CD14-positive monocyte (primary cell): ENCODE measurements at places on chromosomes 3 and 15. TPM values are rescaled to one million over a fixed set of nuclear protein-coding genes. Genes with fewer than 3 reads are reported as not detected.

DNA sequence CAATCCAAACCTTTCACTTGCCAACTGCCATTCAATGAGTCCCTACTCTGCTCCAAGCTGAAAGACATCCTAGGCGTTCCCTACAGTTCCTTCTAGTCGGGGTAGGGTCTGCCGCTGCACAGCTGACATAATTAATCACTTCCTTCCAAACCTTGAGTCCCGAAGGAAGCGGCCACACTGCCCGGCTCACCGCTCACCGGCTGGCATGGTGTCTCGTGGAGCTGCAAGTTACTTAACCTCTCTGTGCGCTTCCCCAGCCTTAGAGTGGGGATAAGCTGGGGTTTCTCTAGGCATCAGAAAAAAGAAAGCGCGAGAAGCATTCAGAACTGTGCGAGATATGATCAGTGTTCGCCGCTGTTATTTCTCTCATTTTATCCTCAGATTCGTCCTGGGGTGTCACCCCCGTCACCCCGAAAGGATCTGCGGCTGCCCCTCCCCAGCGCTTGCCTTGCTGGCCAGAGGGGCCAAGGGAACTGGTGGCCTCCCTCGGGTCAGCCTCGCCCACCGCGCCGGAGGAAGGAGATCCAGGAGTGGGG lies 748 bp downstream of the MRPS25 start:
- peak; percentile 42 for DNase-seq

The TLE3 gene
- 12.8 TPM for polyA plus RNA-seq

GRCh38 chr15:93070551-93071296 lies 18.3 kb downstream of the RGMA start:
- no peak for DNase-seq

DNA sequence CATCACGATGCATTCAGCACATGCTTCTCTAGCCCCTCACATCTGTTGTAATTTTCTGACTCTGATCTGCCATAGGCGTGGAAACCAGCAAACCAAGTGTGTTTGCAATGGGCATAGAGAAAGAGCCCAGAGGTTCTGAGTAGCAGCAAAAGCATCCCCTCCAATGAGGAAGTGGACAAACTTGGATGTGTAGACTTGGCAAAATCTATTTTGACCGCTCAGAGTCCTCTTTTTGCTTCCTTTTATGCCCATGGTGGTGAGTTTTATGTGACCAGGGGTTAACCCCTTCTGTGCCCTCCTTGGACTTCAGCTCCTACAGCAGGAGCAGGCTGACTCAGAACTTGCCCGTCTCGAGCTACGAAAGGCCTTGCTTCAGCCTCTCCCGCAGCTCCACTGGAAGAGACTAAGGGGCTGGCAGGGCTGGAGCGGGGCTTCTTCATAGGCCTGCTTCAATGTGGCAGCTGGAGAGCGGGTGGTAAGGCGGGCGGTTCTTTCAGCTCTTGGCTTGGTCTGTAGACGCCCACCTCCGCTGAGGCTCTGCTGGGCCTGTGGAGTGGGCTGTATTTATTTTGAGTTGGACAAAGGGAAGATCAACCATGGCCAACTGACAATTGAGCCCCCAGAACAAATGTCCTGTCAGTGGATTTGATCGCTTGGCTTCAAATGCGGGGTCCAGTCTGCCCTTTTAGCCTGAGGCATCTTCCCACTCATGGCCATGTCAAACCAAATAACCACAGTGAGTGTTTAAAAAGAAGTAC lies 6.5 kb upstream of the ETV5 start:
- DNase-seq, result no peak

- DNase-seq, result no peak
Observed at GRCh38 chr15:86333819-86334218, 254.1 kb downstream of the AGBL1 start.

DNA sequence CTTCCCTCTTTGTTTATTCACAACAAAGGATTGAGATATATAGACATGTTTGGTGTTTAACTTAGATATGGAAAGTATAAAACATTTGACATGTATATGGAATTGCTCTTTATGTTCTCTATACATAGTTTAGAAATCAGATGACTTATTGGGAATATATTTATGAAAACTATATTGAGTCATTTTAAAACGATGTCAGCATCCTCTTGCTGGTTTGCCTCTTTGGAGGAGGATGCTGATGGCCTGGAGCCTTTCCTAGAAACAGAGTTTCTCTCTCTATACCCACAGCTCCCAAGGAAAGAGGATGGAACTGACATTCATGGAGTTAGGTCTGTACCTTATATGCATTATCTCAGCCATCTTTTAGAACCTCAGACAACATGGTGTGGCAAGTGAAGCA lies 40.3 kb downstream of the ZBTB38 start:
- no peak for DNase-seq

DNA sequence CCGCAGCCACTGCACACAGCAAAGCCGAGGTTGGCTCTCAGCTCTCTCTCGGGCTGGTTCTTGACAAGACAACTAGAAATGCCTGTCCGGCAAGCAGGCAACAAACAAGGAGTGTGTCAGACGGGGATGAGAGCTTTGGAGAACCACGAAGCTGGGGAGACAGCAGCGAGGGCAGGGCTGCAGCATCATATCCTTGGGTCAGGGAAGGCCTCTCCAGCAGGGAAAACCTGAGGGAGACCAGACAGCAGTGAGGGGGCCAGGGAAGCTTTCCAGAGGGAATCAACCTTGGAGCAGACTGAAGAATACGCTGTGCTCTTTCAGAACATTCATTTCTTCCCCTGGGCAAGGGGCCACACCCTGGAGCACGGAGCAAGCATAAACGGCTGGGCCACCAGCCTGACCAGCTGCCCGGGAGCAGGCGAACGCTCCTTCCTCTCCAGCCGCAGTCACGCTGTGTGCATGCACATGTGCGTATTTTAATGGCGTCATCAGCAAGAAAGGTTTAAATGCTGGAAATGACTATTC lies 58.7 kb downstream of the CHSY1 start:
- no peak for DNase-seq

- no peak for DNase-seq
Observed at GRCh38 chr15:101781928-101782327, 21.4 kb upstream of the OR4F6 start.

- DNase-seq, result peak; percentile 56
Observed at GRCh38 chr15:64686130-64686735, 89.2 kb downstream of the RBPMS2 start.

The LIPC gene
- not detected for polyA plus RNA-seq

- DNase-seq, result no peak
Observed at GRCh38 chr3:50656417-50657195, 18.1 kb upstream of the DOCK3 start.

DNA sequence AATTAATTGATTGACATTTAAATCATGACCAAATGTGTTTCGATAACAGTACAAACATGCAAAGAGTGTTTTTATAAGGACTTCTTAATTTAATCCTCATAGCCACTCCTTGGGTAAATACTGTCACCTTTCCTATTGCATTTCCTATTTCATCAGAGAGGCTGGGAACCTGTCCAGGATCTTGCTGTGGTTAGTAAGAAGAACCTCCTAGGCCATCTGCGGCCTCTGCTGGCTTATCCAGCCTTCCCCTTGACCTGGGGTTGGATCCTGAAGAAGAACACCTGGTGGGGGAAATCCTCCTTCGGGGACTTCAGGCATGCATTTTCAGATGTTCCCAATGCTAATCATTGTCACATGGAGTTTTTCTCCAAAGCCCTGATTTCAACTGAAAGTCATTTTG lies 25.5 kb downstream of the GLDN start:
- DNase-seq, result no peak

DNA sequence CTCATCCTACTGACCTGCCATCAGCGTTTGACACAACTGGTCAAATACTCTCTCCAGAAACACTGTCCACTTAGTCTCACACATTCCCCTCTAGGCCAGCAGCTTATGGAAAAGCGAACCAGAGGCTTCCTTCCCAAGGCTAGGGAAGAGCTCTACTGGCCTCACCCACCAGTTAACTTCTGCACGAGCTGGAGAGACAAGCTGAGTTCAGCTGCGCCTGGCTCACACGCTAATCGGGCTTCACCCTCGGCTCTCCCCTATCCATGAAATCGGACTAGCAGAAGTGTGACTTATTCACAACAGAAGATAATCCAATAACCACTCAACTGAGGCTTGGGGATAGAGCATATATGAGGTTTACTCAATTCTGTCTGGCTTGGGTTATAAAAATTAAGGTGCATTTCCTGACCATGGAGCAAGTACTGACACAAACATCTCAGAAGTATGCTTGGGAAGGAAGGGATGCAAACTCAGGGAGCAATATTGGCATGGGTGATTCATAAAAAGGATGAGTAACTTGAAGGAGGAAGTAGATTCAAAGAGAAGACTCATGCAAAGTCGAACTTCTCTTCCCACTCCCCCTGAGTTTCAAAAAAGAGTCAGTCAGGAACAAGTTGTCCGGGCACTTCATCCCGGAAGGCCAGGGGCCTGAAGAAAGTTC lies 73.1 kb downstream of the XXYLT1 start:
- peak; percentile 77 for DNase-seq

The CEP70 gene
- not detected for polyA plus RNA-seq

DNA sequence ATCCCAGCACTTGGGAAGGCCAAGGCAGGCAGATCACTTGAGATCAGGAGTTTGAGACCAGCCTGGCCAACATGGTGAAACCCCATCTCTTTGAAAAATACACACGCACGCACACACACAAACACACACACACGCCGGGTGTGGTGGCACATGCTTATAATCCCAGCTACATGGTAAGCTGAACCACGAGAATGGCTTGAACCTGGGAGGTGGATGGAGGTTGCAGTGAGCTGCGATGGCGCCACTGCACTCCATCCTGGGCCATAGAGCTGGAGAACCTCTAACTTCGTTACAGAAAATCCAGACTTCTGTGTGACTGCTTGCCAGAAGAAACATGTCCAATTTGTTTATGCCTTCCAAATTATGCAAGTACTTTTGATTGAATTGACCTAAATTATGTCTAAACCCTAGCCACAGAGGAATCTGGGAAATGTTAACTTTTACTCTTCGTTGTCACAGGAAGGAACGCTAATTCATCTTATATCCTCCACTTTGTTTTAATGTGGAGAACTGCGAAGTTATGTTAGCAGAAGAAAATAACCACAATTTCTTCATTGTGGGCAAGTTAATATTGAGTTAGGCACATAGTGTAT lies 21.7 kb downstream of the TRIM59 start:
- no peak for DNase-seq

The SPINK8 gene
- not detected for polyA plus RNA-seq

The FAM174B gene
- 3.2 TPM for polyA plus RNA-seq

DNA sequence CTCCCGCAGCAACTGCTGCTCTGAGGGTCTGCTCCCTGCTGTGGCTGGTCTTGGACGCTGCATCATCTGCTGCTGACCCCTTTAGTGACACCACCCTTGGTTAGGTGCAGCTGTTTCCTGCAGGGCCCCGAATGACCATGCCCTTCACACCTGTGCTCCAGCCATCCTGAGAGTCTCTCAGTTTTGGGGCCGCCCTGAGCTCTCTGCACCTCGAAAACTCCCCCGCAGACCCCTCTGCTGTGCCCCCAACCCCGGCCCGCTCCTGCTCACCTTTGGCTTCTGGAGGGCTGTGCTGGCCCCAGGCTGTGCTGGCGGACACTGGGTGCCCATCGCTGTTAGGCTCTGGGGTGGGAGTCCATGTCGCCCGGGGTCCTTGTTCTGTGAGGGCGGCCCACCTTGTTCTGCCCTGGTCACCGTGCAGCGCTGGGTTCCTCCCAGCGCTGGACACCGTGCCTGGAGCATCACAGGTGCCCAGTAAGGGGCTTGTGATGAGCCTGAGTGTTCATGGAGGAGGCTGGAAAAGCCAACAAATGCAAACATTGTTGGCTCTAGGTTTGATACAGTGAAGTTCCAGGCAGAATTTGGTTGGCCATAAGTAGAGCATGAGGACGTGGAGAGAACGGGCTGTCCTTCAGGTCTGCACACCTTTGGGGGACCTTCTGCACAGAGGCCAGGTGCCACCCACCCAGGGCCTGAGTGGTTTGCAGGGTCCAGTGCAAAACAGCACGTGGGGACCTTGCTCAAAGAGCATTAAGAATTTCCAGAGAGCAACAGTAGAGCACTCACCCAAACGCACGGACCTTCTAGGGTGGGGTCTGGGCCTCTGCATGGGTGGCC lies 12.3 kb downstream of the ABTB1 start:
- DNase-seq, result no peak

The C3orf80 gene
- polyA plus RNA-seq, result not detected

- DNase-seq, result no peak
Observed at GRCh38 chr3:3875491-3875890, 76.3 kb downstream of the LRRN1 start.

- DNase-seq, result no peak
Observed at GRCh38 chr3:161239700-161240099, 18.6 kb downstream of the NMD3 start.

- no peak for DNase-seq
Observed at GRCh38 chr3:108719178-108719806, 37.9 kb downstream of the RETNLB start.

- DNase-seq, result no peak
Observed at GRCh38 chr3:51585871-51586270, 47.4 kb downstream of the RAD54L2 start.

The USP8 gene
- polyA plus RNA-seq, result 32.1 TPM

DNA sequence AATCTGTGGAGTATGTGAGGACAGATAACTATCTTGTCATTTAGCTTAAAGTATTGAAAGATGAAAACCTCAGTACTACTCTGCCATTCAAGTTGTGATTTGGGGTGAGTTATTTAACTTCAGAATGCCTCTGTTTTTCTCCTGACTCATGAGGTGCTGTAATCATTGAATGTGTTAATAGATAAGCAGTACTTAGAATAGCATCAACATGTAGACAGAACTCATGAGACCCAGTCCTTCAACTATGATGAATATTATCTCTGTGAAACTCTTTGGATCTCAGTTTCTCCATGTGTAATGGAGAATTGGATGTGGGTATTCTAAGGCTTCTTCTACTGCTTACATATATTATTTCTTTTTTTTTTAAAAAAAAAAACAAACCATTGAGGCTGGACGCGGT lies 431.4 kb downstream of the GRM7 start:
- DNase-seq, result no peak

The STRIT1 gene
- not detected in 2 replicates for polyA plus RNA-seq

DNA sequence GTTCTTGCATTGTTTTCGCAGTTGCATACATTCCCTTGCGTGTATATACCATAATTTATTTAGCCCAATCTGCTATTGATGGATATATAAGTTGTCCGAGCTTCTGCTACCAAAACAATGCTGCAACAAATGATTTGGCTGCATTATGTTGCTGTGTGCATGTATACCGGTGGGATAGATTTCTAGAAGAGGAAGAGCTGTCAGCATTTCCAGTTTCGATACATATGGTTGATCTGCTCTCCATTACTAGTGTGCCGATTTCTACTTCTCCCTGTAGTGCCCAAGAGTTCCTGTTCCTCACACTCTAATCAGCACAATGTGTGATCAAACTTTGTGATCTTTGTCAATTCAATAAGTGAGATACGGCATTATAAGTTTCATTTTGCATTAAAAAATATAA lies 92.8 kb upstream of the NMNAT3 start:
- no peak for DNase-seq

The SLC2A2 gene
- not detected in 2 replicates for polyA plus RNA-seq

- DNase-seq, result peak; percentile 81
Observed at GRCh38 chr15:70741677-70742293, 21.6 kb downstream of the UACA start.

The SERINC4 gene
- polyA plus RNA-seq, result 0.70 TPM

- no peak for DNase-seq
Observed at GRCh38 chr15:96960711-96961480, 630.4 kb downstream of the NR2F2 start.

GRCh38 chr15:34708422-34708821 lies 46.4 kb downstream of the GJD2 start:
- DNase-seq, result no peak

The CDC25A gene
- polyA plus RNA-seq, result not detected

- no peak for DNase-seq
Observed at GRCh38 chr3:101720851-101721840, 3.3 kb upstream of the CEP97 start.

GRCh38 chr3:51282931-51283330 lies 102.2 kb upstream of the MANF start:
- no peak for DNase-seq
